ENCODE measurements at places on chromosomes 11 and 22.
A peak's percentile ranks its signal among the peaks of the same experiment; 100 is the strongest.

GRCh38 chr22:40345271-40345670, 1.0 kb upstream of the ADSL start:
- DNase-seq = no peak

DNA sequence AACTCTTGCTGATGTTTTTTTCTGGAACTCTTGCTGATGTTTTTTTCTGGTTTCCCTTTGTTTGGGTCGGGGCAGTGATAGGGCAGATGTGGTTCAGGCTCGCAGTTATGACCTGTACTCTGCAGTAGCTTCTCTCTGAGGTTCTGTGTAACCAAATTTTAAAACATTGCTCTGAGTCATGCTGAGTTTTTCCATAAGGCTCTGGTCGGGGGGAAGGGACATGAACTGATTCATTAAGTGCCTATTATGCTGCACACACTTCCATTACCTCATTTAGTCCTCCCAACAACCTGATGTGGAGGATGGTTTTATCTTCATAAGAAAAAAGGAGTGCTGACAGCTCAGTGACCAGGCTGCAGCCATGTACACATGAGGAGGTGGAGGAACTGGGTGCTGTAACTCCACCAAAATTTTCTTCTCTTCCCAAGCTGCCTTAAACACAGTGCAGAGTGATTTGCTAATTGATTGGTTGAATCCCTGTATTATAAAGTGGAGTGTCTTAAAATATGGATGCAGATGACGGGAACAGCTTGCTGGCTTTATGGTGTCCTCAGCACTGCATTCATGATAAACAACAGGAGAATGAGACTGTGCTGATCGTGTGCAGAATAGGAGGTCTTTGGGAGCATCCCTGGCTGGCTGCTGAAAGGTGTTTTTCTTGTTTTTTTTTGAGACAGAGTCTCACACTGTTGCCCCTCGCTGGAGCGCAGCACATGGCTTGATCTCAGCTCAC, 19.1 kb downstream of the TNRC6B start:
- DNase-seq = no peak

- DNase-seq = no peak
These were observed 33.9 kb upstream of the RIC3 start for GRCh38 chr11:8202516-8203413.

- DNase-seq = no peak
These were observed 7.8 kb upstream of the IFTAP start for GRCh38 chr11:36586543-36586942.

GRCh38 chr11:107683807-107684206, 28.0 kb downstream of the SLN start:
- no peak for DNase-seq

DNA sequence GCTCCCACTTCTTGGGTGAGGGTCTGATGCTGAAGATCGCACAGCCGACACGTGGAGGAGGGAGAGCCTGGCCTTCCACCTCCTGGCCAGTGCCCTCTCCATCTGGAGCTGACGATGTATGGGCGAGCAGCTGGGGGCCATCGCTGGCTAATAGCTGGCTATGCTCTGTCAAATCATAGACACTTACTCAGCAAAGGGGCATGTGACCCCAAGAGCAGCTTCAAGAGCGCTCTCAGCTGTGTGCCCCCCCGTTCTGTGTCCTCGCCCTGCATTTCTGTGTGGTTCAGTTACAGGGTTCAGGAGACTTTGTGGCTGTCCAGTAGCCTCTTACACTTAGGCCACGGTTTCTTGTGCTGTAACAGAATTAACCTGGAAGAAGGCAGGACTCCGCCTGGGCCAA, 26.4 kb downstream of the FBLN1 start:
- DNase-seq = no peak

DNA sequence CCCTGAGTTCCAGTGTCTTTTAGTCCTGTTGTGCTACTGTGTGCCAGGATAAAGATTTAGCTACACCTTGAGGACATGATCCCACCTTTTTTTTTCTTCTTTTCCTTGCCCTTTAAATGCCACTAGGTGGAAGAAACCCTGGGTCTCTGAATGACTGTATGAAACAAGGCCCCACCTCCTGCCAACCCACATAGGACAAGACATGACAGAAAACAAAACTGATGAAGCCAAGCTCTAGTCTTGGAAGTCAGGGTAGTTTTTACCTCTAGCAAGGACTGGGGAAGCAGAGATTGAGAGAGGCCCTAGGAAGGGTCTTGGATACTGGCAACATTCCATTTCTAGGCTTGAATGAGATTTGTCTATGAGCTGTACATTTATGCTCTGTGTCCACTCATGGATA, 410.7 kb downstream of the MIAT start:
- DNase-seq = no peak

- DNase-seq = peak; percentile 96
These were observed 4.3 kb upstream of the BAIAP2L2 start for GRCh38 chr22:38114484-38115398.

DNA sequence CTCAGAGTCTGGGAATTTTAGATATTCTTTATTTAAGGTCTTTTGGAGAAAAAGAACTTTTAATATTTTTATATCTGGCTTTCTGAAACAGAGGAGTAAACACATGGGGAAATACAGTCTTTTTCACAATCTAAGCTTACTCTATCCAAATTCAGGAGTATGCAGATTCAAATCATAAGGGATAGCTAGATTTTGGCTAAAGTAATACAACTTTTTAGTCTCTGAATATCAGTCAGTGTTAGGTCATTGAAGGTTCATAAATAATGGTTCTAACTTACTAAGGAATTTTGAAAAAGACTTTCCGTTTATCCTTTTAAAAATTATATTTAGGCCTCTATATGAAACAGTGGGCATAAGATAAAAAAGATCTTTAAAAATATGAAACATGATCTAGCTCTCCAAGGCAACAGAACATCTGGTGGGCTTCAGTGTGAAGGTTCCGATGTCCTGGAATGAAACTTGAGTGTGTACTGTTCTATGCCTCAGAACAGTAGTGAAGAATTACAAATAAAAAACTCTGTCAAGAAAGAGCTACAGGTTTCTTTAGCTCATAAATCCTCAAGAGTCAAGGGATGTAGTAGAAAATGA, 165.2 kb upstream of the PDGFD start:
- no peak for DNase-seq

- peak; percentile 96 for DNase-seq
These were observed 4.3 kb upstream of the PHLDA2 start for GRCh38 chr11:2933375-2934020.

DNA sequence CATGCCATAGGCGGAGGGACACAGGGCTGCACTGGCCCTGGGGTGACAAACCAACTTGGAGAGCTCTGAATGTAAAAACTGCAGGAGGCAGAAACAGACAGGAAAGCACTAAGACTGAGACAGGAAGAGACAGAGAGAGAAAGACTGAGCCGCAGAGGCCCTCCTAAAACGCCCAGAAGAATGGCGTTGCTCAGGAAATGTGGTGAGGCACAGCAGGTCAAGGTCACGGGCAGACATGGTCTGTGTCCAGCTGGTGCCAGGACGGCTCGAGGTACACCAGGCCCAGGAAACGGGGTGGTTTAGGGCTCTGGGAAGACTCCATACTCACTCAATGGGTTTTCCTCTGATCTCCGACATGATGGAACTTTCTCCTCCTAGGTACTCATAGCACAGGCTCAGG, 29.1 kb downstream of the MAFF start:
- DNase-seq = no peak

- no peak for DNase-seq
These were observed 26.5 kb downstream of the SYT7 start for GRCh38 chr11:61554172-61554988.

GRCh38 chr11:96279018-96279895, 63.7 kb downstream of the MAML2 start:
- DNase-seq = no peak

- DNase-seq = no peak
These were observed 65.6 kb upstream of the E2F8 start for GRCh38 chr11:19306179-19306944.

DNA sequence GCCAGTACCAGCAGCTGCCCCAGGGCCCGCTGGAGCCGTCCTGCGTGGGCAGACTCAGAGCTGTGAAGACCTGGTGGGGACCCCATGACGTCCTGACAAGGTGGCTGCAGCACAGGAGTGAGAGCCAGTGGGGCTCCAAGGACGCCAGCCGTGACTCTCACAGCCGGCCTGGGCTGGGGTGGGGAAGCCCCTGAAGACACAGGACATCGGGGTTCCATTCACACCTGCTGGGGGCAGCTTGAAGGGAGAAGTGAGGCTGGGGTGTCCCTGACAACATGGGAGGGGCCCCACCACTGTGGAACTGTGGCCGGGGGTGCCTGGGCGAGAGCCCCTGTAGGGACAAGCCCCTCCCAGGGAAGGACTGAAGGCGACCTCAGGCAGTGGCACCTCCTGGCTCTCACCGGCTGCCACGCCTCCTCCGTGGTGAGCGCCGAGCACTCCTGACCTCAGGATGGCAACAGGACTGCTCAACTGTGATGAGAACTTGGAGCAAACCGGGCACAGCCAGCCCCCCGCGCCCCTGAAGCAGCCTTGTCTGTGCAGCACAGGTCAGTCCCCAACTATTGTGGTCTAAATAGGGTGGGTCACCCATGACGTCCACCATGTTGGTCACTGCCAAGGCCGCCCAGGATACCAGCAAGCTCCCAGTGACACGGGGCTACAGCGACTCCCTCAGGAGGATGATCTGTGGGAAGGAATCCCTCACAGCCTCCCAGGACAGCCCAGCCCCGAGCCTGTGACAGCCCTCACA, 22.7 kb upstream of the IL17REL start:
- DNase-seq = peak; percentile 64

DNA sequence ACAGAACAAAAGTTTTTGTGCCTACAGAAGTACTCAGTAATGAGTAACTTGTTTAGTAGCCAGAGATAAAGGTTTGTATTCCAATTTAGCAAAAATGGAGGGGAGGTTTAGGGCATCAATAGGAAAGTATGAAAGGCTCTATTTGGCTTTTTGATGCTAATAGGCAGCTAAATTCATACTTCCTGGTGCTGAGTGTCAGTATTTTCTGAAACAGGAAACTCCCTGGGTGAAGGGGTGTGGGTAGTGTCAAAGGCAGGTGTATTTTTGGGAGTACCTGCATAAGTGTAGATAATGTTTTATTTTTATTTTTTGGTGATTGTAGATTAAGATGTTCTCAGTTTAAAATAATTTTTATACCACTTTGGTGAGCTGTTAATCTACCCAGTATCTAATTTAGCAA, 29.3 kb upstream of the MMP7 start:
- no peak for DNase-seq

DNA sequence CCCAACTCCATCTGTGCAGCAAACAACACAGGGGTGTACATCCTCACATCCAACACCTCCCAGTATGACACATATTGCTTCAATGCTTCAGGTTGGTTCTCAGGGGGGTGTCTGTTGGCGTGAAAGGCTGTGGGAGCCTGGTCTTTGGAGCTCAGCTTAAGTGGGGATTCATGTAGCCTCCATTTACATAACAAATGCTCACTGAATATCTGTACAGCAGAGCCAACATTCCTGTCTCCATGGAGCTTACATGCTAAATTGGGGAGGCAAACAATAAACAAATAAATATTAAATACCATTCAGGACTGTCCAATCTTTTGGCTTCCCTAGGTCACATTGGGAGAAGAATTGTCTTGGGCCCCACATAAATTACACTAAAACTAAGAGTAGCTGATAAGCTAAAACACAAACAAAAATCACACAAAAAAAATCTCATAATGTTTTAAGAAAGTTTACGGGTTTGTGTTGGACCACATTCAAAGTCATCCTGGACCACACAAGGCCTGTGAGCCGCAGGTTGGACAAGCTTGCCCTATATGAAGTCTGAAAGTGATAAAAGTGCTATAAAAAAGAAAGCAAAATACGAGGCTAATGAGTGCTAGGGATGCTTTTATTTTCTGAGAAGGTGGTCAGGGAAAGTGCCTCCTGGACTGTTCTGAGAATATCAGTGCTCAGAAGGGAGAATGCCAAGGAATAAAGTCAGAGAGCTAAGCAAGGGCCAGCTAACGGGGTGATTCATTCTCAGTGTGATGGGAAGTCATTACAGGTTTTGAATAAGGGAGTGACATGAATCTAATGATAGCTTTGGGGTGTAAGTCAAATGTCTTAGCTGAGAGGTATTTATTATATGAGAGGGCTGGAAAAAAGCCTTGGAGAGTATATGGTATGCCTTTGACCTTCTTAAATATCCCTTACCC, 41.6 kb downstream of the CD44 start:
- DNase-seq = no peak

DNA sequence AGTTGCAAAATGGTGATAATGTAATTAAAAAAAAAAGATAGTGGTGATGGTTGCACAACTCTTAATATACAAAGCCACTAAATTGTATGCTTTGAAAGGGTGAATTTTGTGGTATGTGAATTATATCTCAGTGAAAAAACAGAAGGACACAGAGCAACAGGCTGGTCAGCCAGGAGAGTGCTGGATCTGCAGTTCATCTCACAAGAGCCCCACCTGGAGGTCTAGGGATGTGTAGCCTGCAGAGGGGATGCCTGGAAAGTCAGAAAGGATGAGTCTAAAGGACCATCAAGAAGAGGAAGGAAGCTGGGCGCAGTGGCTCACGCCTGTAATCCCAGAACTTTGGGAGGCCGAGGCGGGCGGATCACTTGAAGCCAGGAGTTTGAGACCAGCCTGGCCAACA, 9.0 kb downstream of the POLR3H start:
- no peak for DNase-seq

GRCh38 chr11:32985600-32985999, 30.1 kb upstream of the DEPDC7 start:
- DNase-seq = no peak

GRCh38 chr11:8209208-8209807, 40.5 kb upstream of the RIC3 start:
- DNase-seq = peak; percentile 84

GRCh38 chr22:49642331-49642730, 185.3 kb downstream of the BRD1 start:
- no peak for DNase-seq

DNA sequence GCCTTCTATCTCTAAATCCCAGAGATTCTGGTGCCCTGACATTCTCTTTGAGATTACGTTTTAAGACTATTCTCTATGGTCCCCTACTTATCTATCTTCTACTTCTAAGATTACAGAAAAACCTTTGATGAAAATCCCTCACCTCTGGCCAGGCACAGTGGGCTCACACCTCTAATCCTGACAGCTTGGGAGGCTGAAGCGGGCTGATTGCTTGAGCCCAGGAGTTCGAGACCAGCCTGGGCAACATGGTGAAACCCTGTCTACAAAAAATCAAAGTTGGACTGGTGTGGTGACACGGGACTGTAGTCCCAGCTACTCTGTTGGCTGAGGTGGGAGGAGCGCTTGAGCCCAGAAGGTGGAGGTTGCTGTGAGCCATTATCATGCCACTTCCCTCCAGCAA, 14.4 kb downstream of the NUP98 start:
- DNase-seq = no peak

GRCh38 chr11:26344647-26345046, 12.7 kb downstream of the ANO3 start:
- DNase-seq = no peak

GRCh38 chr22:23178512-23179254, 1.6 kb upstream of the BCR start:
- peak; percentile 90 for DNase-seq

Data from posterior vena cava (tissue), 2 donors.